T-helper 1 cell (primary cell): ENCODE measurements at places on chromosomes 1 and 21.

DNA sequence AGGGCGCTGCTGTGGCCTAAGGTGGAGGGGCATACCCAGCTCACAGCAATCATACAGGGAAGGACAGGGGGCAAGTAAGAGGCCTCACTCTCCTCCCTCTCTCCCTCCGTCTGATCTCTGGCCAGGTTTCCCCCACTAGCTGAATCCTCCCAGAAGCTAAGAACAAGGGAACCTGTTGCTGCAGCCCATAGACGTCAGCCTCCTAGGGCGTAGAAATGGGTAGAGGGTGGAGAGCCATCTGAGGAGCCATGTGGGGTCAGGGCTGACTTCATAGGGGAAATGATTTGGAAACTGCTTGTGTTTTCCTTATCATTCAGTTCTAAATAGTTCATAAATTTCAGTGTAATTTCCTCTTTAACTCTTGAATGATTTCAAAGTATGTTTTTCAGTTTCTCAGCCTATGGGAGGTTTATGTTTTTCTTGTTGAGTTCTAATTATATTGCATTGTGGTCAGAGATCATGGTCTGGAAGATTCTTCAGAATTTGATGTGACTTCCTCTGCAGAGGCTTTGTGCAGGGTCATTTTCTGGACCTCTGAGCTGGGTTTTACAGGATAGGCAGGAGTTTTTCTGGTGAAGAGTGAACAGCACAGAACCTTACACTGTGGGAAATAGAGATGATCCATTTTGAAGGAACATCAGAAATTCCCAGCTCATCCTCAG, 2.3 kb upstream of the MOB3C start:
- DNase-seq, result no peak

DNA sequence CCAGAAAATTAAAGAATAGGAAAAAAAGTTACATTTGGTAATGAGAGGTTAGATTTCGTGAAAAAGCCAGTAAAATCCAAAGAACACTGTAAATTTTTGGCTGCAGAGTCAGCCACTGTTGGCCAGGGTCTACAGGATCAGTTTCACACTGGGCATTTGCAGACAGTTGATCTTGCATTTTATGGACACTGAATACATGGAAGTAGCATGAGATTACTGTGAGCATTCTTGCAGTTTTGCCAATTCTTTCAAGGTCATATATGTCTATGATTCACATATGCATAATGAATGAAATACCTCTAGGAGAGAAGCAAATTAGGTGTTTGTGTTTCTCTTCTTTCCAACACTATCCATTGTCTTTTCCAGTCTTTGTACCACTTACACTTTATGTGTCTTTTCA, 200.8 kb upstream of the DPYD start:
- DNase-seq, result no peak

- no peak for DNase-seq
Observed at GRCh38 chr1:66542811-66543767, 9.1 kb downstream of the SGIP1 start.

DNA sequence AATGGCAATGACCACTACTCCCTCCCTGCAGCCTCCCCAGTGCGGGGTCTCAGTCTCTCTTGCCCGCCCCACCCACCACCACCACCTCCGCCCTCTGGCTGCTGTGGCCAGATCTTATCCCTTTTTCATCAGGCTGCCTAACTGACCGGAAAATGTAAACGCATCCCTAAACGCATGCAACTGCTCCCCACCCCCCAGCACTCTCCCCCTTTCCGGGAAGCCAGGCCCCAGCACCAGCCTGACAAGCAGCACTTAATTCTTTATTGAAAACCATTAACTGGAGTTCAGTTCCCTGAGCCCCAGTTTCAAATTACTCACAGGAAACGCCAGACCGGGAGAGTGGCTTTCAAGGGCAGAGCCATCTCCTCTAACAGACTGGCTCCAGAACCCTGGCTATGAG, 147.7 kb downstream of the DMRTA2 start:
- no peak for DNase-seq

DNA sequence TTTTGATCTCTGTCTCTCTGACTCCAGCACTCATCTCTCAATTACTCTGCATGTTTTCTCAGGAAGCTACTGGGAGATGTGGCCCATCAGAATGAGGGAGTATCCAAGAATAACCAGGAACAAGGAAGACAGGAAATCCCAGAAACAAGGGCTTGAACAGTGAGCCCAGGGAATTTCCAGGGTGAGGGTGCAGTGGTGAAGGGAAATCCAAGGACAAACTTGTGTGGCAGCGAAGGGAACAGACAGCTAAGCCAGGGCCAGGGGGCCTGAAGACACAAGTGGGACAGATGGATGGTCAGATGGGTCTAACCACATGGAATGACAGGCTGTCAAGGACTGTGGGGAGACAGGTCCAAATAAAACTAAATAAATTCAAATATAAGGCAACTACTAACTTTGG, 121.8 kb upstream of the ERRFI1 start:
- no peak for DNase-seq

- DNase-seq, result no peak
Observed at GRCh38 chr21:21052672-21053071, 54.5 kb downstream of the NCAM2 start.

GRCh38 chr1:94607398-94607797, 65.8 kb upstream of the F3 start:
- no peak for DNase-seq

DNA sequence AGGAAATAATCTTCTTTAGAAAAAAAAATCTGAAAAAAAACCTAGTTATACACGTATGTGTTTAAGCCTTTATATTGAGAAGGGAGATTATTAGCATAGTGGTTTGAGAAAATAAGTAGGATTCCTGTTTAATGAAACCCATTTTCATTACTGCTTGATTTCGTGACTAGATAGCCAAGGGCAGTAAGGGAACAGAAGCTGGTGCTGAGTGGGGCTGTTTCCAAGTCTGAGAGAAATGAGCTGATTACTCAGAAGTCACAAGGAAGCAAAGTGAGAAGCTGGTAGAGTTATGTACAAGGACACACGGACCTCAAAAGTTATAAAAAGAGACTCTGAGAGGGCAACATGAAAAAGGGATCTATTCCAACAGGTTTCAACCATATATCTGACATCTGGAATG, 256.5 kb downstream of the TTLL7 start:
- DNase-seq, result no peak

- DNase-seq, result no peak
Observed at GRCh38 chr21:28207436-28208173, 785.1 kb downstream of the LTN1 start.

- no peak for DNase-seq
Observed at GRCh38 chr1:99614728-99615127, 31.2 kb upstream of the PALMD start.

DNA sequence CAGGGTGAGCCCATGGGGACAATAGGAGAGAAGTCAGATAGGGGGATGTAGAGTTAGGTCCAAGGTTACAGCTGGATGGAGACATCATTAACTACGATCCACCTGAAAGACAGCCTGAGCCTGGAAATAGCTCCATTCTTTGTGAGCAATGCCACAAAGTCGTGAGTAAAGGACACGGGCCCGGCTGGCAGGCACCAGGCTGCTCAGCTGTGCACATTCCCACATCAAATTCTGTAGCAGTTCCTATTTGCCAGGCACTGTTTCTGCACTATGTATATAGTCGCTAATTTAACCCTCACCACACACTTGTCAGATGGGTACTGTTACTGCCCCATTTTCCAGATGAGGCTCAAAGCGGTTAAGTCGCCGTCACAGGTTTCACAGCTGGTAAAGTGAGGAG, 338.0 kb upstream of the KAZN start:
- no peak for DNase-seq

GRCh38 chr1:155300553-155301329, 497 bp downstream of the PKLR start:
- DNase-seq, result no peak

- no peak for DNase-seq
Observed at GRCh38 chr1:95903060-95903459, 669.0 kb downstream of the RWDD3 start.

- no peak for DNase-seq
Observed at GRCh38 chr1:194919146-194919545, 1689.1 kb downstream of the KCNT2 start.

DNA sequence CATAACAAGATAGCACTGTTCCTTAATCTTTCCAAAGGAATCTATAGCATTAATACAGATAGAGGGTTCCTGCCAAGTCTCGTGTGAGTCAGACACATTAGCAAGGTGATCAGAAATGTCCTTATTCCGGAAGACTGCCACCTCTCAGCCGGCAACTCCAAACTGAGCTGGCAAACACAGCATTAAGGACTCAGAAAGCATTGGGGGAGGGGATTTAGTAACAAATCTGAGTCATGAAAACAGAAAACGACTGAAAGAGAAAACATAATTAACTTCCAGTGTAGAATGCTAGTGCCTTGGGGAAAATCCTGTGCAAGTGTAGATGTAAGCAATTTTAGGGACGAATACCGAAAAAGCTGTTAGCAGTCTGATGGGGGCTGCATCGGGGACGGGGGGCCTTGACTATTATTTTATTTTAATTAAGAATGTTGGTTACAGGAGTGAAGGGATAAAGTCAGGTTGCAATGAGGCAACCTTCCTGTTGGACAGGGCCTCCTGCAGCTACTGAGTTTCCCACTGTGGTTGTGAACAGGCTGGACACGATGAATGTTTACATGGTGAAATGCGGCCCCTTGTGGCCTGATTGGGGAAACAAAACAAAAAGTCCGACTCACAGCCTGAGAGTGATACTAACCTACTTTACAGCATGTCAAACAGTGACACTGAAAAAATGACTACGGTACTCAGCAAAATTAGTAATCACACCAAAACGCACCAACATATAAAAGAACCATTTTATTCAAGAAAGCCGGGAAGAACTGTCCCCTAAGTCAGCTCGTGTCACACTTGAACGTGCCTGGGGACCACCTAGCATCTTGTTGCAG, 20.7 kb downstream of the MIS18A start:
- DNase-seq, result peak; percentile 33

GRCh38 chr1:214403431-214403830, 122.5 kb downstream of the SMYD2 start:
- DNase-seq, result no peak

DNA sequence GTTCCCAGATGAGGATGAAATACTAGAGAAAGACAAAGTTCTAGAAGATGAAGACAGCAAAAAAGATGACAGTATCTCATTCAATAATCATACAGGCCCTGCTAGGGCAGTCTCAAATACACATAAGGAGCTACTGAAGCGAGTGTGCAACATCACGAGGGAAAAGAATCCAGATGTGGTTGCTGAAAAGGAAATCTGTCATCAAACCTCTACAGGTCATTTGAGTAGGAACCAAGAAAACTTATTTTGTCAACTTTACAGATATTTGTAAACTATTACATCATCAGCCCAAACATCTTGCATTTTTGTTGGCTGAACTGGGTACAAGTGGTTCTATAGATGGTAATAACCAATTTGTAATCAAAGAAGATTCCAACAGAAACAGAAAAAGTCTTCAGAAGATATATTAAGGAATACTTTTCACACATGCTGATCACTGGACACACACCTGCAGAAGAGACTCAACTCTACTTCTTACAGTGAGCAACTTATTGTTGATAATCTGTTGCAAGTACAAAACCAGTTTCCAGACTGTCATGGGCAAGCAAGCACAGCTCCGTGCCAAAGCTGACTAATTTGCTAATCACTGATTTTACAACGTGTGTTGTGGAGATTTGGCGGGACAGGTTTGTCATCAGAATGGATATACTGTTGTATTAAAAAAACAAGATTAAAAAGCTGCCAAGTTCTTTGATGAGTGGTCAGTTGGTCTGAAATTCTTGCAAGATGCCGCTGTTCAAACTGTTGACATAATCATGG, 42.1 kb downstream of the TRIM33 start:
- peak; percentile 42 for DNase-seq

GRCh38 chr21:33541105-33541711, 709 bp downstream of the GART start:
- no peak for DNase-seq

DNA sequence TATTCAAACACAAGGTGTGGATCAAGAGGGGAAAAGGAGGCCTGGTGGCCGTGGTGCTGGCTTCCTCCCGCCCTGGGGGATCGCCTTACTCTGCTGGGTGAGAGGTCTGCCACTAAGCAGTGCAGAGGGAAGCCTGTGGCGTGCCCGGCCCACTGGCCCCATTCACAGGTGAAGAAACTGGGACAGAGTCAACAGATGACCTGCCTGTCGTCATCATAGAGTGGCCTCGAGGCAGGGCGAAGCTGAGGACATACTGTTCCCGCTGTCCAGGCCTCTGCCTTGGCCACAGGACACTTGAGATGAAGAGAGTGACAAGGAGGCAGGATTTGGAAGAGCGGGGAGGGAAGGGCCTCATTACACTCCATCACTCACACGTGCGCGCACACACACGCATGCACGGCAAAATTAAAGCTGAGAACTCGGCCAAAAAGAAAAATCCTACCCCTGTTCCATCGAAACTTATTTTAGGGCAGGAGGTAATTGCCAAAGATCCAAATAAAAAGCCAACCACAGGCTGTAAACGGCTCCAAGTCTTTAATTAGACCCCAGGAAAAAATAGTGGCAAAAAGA, 50.5 kb downstream of the CASZ1 start:
- DNase-seq, result no peak

- no peak for DNase-seq
Observed at GRCh38 chr1:167146903-167147539, 53.1 kb downstream of the STYXL2 start.

DNA sequence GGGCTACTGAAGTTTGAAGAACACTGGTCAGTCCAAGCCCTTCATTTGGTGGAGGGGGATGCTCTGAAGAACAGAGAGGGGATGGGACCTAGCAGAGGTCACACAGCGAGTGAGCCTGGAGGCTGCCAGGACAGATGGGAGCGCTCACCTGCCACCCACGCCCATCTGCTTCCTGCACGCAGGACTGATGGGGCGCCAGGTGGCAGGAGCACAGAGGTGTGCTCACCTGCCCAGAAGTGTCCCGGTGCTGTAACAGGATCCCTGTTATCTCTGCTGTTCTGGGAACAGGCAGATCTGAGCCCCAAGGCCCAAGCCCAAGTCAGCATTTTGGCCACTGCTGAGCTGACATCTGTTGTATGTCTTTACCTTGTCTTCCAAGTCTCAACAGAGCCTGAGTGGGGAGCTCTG, 40.5 kb downstream of the EPHB2 start:
- DNase-seq, result no peak
